ENCODE measurements at places on chromosomes 6 and 20. TPM values are rescaled to one million over a fixed set of nuclear protein-coding genes. Genes with fewer than 3 reads are reported as not detected.

DNA sequence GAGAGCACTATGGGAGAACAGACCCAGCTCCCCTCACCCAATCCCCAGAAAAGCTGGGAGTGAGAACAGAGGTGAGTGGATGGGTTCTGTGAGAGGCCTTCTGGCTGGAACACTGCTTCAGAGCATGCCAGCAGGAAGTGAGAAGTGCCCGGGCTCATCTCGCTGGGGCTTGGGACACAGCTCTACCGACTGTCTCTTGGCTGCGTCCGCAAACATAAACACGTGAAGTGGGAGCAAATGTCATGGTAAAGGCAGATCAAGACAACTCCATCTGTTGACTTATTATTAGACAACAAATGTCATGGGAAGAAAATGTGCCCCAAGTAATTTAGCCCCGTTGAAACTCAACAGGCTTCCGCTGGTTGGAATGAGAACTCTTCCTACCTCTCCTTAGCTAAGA, 25.9 kb downstream of the GNAS-AS1 start:
- no peak for DNase-seq

DNA sequence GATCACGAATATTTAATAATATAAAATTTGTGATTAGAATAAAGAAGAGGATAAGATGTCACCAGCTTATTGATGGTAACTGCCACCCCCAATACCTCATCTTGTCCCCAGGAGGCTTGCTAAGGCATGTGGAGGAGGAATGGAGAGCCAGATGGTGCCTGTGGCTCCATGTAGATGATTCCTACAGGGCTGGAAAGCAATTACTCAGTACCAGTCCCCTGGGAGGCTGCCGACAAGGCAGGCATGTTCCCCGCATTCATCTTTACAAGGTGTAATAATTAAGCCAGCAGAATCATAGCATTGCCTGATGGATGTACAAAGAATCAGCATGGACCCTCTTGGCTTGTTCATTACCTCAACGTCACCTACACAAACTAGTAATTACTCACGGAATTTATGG, 155.3 kb downstream of the PLCB1 start:
- DNase-seq: no peak

GRCh38 chr20:50977066-50978021, 18.7 kb downstream of the MOCS3 start:
- DNase-seq: no peak

Gene MRPL14
- 44.0 TPM for polyA plus RNA-seq

DNA sequence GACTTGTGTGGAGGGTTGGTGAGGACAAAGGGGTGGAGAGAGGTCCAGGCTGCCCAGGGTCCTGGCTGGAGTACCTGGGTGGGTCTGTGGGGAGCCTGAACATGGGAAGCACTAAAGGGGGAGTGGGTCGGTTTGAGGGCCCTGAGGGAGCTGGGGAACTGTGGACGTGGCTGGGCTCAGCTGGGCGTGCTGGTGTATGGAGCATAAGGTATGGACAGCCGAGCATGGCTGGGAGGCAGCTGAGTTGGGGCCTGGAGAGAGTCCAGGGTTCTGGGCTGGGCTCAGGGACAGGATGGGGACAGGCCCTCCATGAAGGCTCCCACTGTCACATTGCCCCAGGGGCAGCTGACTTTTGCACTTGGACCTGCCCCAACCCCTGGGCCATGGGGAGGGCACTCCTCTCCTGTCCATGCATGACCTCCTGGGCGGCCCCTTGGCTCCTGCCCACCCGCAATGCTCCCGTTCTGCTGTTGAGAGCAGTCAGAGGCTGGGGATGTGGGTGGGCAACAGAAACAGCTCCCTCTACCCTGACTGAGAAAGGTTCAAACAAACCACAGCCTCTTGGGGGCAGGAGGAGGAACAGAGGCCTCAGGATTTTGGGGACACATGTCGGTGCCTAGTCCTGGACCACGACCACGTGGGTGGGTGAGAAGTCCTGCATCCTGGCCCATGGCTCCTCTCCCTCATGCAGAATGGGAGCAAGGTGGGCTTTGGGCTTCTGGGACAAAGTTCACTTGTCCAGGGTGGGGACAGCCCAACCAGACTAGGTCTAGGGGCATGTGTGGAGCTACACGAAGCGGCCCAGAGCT, 4.5 kb downstream of the C20orf204 start:
- DNase-seq: no peak

Data from left renal pelvis (tissue), 4 donors.